GM19239 (cell line): ENCODE measurements at places on chromosomes 2 and 18.
A peak's percentile ranks its signal among the peaks of the same experiment; 100 is the strongest.

- DNase-seq = no peak
Observed at GRCh38 chr2:98702127-98702802, 28.7 kb downstream of the MGAT4A start.

GRCh38 chr18:73690222-73690621, 457.4 kb downstream of the FBXO15 start:
- no peak for DNase-seq

DNA sequence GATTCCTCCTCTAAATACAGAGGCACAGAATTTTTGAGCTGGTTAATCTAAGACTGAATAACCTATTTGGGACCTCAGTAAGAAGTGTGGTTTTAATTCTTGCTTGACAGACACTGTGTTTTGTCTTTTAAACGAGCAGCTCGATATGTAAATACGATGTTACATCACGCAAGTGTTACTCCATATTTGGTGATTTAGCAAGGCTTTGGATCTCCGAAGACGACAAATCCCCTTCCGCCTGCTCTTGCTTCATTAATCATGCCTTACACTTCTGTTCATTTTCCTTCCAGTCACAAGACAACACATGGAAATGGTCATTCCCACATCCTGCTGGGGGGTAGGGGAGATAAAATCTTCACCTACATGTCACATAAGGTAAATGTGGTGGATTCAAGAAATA, 9.4 kb downstream of the BCL11A start:
- no peak for DNase-seq

- peak; percentile 1 for DNase-seq
Observed at GRCh38 chr2:241768251-241768711, 8.3 kb upstream of the GAL3ST2 start.

DNA sequence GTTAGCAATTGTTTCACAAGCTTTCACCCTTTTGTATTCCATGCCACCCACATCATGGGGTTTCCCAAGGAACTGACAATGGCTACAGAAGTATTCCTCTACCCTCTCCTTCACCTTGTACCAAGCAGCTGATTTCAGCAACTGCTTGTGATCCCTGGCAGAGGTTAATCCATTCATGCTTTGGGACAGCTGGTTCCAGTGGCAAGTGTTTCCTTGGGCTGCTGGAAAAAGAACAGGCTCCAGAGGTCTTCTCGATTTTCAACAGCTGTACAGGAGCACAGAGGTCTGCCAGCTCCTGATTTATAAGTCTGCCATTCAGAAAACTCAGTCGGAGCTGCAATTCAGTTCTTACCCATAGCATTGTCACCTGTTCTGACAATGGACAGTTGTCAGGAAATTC, 239.2 kb upstream of the CWC22 start:
- DNase-seq = no peak

DNA sequence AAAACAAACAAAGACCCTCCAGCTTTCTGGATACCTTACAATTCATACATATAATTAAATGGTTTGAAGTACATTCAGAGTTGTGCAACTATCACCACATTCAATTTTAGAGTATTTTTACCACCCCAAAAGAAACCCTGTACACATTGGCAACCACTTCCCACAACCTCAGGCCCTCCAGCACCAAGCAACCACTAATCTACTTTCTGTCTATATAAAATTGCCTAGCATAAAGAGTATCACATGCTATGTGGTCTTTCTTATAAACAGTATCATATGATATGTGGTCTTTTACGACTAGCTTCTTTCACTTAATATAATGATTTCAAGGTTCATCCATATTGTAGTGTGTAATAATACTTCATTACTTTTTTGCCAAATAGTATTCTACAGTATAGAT, 7.3 kb downstream of the IER3IP1 start:
- no peak for DNase-seq

- no peak for DNase-seq
Observed at GRCh38 chr18:9849407-9850283, 36.1 kb upstream of the TXNDC2 start.

- no peak for DNase-seq
Observed at GRCh38 chr2:127157651-127158485, 50.9 kb upstream of the BIN1 start.

DNA sequence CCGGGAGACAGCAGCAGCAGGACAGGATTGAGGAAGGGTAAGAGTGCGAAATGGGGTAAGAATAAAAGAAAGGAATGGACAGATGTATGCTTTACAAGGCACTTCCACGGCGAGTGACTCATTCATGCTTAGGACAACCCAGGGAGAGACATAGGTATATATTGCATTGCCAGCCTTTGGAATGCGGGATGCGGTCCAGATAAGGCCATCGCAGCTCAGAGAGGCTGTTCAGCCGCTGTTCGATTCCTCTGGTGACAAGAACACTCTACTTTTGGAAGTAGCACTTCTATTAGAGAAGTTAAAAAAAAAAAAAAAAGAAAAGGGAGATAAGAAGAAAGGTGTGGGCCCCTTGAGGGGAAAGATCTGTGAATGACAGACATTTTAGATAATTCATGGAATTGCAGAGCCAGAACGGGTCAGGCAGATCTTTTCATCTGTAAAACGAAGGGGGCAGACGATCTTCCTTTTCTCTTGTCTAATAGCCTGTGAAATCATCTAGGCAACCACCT, 819 bp upstream of the NCOA1 start:
- no peak for DNase-seq

GRCh38 chr18:61774846-61775245, 118.0 kb downstream of the RNF152 start:
- no peak for DNase-seq
